ENCODE measurements at places on chromosomes 5 and 9.
A peak's percentile ranks its signal among the peaks of the same experiment; 100 is the strongest.

DNA sequence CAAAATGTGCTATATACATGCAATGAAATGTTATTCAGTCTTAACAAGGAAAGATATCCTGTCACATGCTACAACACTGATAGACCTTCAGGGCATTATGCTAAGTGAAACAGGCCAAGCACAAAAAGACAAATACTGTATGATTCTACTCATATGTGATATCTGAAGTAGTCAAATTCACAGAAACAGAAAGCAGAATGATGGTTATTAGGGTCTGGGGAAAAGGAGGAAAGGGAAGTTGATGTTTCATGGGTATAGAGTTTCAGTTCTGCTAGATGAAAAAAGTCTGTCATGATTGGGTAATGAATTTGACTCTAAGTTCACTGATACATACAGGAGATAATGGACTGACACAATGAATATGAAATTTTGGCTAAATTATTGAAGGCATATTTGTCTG lies 11.2 kb upstream of the RIC1 start:
- DNase-seq, result no peak

- no peak for DNase-seq
Observed at GRCh38 chr9:121069396-121069795, 5.4 kb upstream of the CNTRL start.

- no peak for DNase-seq
Observed at GRCh38 chr5:58501778-58502417, 10.7 kb downstream of the GAPT start.

DNA sequence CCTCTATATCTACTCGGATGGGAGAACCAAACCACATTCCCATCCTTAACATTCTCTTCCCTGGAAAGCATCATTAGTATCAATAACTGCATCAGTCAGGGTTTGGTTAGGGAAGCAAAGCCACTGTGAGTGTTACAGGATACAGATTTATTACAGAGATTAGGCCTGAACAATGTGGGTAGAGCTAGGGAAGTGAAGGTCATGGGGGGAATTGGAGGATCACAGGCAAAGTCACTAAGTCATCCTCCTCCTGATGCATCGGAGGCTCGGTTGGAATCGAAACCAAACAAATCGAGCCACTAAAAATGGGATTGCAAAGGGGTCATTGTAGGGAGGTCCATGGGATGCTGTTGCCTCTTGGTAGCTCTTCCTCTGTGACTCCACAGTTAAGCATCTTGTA lies 61.8 kb upstream of the ZBTB43 start:
- DNase-seq, result no peak

DNA sequence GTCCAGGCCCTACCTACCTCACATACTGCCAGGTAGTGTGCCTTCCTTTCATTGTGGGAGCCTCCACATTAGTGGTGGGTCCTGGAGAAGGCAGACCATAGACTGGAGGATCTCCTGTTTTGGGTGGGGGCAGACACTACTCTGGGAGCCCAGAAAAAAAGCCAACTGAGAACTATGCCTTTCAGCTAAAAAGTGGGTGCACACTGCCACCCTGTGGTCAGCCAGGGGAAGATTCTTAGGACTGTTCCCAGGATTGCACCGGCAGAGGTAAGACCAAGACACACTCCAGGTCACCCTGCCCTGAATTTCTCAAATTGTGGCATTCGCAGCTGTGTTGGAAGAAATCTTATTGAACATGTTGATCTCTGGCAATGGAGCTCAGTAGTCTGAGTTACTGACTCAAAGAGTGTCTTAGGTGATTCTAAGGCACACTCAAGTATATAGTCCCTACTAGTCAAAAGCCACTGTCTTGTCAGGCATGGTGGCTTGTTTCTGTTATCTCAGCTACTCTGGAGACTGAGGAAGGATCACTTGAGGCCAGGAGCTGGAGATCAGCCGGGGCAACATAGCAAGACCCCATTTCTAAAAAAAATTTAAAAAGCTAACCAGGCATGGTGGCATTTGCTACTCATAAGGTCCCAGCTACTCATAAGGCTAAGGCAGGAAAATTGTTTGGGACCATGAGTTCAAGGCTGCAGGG lies 3.6 kb downstream of the SIGMAR1 start:
- peak; percentile 68 for DNase-seq

DNA sequence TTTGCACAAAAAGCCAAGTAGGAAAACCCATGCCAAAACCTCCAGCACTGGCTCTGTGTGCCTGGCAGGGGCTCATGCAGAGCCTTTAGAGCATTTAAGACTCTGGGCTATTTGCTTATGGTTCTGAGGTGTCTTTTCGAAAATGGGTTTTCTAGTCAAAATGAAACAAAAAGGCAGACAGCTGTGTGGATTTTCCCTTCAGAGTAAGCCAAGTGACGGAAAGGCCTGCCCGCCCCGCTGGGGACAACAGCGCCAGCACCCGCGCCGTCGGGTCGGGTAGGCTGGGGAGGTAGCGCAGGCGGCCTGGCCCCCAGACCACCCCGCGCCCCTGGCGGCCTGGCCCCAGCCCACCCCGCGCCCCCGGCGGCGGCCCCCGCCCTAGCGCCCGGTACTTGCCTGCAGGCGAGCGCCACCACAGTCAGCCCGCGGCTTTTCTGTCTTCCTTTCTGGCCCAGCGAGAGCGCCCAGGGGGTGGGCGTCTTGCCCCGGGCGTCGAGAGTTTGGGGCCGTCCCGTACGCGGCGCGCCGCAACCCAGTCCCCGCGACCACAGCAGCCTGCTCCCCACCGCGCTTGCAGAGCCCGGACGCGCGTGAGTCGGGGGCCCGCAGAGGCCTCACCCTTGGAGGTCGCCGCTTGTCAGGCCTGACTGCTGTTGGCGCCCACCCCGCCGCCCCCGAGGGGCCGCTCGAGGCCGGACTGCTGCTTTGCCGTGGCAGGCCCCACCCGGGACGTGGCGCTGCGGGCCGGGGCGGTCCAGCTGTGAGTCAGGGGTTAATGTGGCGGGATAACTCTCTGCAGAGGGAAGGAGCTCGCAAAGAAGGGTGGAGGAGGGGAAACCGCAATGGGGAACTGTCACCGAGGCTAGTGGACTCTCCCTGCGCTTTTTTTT lies at the start of gene TICAM2:
Gene TICAM2, minus strand, starts transcription at position 779 of the 890 bp plus-strand sequence. CDS start 21,223 bp downstream, outside the sequence.
- DNase-seq, result peak; percentile 46

DNA sequence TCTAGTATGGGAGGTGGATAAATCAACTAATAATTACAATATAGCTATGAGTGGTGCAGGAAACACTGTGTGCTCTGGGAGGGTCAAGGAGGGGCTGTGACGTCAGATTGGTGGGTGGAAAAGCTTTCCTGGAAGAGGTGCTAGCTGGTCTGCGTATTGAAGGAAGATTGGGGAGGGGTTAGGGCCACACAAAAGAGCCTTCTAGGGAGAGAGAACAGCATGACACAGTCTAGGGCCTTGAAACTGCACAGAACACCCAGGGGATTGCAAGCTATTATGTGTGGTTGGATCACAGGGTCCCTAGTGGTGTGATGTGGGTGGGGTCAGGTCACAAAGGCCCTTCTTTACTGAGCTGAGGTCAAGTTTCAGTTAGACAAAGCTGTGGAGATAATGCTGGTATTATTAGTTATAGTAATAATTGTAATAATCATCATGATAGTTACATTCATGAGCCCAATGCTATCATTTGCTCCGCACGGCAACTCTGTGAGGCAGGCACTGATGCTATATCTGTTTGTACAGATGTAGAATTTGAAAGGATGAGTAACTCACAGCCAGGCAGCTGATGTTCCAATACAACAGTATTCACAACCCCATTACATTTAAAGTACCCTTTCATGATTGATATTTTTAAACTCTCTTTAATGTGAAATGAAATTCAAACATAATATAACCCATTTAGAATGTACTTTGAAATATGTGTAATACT lies 197.4 kb upstream of the IL12B start:
- no peak for DNase-seq

- DNase-seq, result no peak
Observed at GRCh38 chr5:74638970-74639806, 1.3 kb downstream of the ENC1 start.

DNA sequence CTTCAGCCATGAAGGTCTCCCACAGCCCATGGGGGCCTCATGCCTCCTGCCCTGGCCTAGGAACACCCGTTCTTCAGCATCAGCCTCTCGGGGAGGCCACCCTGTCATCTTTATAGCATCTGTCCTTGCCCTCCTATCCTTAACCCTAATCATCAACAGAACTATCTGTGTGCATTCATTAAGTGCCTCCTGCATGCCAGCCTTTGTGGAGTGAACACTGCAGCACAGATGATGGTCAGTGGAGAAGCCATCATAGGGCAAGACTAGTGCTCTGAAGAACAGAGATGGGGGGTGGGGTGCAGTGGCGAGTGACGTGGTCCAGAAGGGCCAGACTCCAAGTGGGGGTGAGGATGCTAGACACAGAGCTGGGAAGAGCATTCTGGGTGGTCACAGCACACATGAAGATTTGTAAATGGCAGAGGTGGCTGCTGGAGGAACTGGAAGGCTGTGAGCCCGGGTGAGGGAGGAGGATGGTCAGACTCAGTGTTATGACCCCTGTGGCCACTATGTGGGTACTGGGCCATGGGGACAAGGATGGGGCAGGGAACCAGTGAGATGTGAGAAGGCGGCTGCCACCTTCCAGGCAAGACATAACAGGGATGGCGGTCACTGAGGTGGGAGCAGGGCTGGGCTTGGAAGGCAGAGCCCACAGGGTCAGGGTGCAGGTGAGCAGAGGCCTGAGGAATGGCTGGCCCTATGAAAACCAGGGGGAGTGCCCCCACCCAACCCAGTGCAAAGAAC lies 3.6 kb upstream of the CARD19 start:
- DNase-seq, result no peak

DNA sequence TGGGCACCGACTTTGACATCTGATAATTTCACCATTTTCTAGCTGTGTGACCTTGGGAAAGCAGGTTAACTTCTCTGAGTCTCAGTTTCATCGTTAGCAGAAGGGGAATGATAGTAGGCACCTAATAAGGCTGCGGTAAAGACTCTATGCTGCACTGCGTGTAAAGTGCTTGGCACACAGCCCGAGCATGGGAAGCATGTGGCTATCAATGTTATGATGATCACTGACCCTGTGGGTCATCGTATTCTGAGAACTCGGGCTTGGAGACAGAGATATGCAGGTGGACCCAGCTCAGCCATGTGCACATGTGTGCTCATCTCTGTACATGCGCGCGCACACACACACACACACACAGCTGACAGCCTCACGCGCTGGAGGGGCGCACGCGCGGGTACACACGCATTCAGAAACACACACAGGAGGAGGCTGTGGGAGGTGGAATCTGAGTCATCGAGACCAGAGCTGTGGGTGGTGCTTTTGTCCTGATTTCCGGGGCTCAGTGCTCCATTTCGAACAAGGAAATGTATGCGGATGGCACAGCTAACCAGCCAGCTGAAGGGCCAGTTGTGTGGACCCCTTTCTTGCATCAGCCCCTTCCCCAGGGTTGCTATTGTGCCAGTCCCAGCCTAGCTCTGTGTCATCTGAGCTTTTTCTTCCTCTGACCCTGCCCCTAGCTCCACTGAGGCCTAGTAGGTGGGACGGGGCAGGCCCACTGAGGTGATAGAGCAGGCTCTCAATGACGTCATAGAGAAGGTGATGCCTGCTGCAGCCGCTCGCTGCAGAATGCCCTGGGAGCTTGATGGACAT lies 11.1 kb upstream of the ARAP3 start:
- DNase-seq, result peak; percentile 68

DNA sequence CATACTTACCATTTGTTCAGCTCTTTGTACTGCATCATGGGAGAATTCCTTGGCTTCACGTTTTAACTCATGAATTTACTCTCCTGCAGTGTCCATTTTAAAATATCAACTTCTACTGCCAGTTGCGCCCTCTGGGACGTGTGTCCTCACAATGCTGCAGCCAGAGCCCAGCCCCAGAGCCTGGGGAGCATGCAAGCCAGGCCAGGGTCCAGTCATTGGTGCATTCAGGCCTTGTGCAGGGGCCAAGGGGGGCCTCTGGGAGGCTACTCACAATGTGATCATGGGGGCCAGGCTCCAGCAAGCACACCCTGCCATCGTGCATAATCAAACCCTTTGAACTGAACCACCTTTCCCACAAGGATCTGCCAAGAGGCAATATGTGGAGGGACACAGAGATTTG lies 105.6 kb upstream of the CCDC112 start:
- no peak for DNase-seq

DNA sequence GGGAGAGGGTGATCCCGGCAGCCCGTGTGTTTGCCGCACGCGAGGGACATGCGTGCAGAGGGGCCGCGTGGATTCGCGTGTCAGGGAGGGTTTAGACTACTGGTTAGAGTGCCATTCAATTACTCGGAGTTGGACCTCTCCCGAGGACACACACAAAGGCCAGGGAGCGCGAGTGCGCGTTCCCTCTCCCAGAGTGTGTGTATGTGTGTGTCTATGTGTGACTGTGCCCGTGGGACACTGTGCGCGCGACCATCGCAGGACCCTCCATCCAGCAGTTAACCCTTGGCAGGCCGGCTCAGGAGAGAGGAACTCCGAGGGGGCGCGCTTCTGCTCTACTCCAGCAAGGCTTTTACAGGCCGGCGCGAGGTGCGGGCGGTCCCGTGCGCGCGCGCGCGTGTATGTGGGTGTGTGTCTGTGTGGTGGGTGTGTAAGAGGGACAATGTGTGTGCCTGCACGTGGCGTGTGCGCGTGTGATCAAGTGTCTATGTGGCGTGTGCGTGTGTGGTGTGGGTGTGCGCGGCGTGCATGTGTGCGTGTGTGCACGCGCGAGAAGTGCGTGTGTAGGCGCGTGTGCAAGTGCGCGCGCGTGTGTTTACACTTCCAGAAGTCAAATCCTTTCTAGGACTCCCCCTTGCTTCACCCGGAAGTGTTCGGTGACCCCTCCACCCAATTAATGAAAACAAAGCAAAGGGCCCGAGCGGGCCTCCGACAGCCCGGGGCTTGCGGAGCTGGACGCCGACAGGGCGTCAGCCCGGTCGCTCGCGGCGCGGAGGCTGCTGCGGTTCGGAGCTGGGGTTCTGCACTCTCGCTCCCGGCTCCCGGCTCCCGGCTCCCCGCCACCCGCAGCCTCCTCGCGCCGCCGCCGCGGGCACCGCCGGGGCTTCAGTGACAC lies 75.3 kb upstream of the TBCA start:
- no peak for DNase-seq

GRCh38 chr5:74638544-74638969 lies 2.0 kb downstream of the ENC1 start:
- DNase-seq, result no peak

- DNase-seq, result no peak
Observed at GRCh38 chr9:83062651-83063527, at the start of gene RASEF. TSS of gene RASEF (minus strand) at chr9:83063142. CDS start at chr9:83062867, 275 bp downstream.

DNA sequence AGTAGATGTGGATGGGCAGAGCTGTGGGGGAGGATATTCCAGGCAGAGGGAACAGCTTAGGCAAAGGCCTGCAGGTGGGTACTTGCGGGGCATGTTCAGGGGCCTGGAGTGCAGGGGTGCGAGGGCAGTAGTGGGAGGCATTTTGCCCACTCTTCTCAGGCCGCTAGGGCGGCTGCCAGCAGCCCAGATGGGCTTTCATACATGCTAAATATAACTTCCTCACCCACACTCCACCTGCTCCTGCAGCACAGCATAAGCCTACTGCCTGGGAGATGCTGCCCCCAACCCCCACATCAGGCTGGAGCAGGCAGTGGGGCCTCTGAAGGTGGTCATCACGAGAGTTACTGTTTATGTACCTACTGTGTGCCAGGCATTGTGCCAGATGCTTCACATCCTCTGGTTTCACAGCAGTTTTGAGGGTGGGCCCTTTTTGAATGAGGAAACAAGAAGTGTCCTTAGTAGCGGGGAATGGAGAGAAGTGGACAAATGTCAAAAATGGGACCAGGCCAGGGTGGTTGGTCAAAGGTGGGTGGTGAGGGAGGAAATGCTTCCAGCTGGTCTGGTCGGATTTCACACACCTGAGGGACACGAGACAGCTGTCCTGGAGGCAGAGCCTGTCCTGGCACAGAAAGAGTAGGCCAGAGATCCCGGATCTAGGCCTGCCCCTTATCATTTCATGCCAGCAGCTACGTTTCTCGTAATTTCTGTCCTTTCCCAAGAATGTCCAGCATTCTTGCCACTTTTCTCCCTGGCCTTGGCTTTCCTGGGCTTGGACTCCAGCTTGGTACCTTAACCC lies 12.1 kb downstream of the RGS14 start:
- no peak for DNase-seq
